ENCODE measurements at places on chromosomes 11 and 22. TPM values are rescaled to one million over a fixed set of nuclear protein-coding genes. Genes with fewer than 3 reads are reported as not detected.
A peak's percentile ranks its signal among the peaks of the same experiment; 100 is the strongest.

Gene CHID1
- polyA plus RNA-seq: 55.2 TPM

Gene DEPDC7
- 0.45 TPM for polyA plus RNA-seq

Gene MYEOV
- 0.82 TPM for polyA plus RNA-seq

Gene SLC29A2
- 13.1 TPM for polyA plus RNA-seq

GRCh38 chr22:37999640-38000272, 15.4 kb upstream of the SOX10 start:
- no peak for DNase-seq

GRCh38 chr11:104934594-104934993, 33.8 kb downstream of the CASP4 start:
- no peak for DNase-seq

- DNase-seq: no peak
These were observed 21.0 kb upstream of the OR6X1 start for GRCh38 chr11:123775289-123775688.

GRCh38 chr11:55658031-55658573, 3.9 kb upstream of the OR4C6 start:
- DNase-seq: no peak

DNA sequence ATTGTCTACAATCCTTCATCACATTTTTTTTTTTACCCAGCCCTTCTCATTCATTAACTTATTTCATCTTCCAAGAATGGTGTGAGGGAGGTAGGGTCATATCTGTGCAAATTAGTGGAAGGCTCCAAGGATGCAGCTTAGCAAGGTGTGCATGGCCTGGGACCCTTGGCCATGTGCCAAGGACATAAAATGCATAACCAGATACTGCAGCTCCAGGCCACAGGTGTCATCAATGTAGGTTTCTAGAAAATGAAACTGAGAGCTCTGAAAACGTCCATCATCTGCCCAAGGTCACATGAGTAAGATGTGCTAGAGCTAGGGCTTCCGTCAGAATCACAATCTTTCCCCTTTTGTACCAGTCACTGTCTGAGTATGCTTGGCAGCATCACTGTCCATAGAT, 29.8 kb downstream of the ANKK1 start:
- DNase-seq: no peak

DNA sequence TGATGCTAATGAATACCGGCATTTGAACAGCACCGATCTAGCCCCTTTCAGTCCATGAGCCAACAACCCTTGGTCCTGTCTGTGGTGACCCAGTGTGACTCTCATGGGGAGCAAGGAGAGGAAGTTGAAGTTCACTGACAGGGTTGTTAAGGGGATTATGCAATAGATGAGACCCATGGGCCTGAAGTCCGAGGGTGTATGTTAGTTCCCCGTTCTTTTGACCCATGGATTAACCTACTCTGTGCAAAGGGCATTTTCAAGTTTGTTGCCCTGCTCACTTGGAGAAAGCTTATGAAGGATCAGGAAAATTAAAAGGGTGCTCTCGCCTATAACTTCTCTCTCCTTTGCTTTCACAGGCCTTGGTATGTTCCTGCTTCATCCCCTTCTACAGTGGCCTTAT, 4.9 kb downstream of the PNPLA3 start:
- no peak for DNase-seq

DNA sequence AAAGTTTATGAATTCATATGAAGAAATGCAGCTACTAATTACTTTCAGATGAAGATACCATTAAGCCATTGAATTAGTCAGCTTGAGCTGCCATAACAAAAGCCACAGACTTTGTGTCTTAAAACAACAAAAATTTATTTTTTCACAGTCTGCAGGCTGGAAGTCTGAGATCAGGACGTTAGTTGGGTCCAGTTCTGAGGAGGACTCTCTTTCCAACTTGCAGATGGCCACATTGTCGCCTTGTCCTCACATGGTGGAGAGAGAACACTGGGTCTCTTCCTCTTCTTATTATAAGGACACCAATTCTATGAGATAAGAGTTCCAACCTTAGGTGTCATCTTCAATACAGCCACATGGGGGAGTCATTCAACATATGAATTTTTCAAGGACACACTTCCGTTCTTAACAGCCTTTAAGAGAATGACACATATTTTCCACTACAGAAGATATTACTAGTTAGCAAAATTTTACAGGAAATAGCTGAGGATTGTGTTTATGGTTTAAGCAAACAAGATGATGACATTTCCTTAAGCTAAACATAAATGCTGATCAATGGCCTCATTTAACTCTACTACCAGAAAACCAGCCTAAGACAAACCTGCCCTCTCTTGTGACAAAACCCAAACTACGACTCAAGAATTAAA, 56.0 kb downstream of the DCUN1D5 start:
- peak; percentile 62 for DNase-seq

Measured in lung (tissue), 17 donors.